ENCODE measurements at places on chromosomes 6 and 20.

DNA sequence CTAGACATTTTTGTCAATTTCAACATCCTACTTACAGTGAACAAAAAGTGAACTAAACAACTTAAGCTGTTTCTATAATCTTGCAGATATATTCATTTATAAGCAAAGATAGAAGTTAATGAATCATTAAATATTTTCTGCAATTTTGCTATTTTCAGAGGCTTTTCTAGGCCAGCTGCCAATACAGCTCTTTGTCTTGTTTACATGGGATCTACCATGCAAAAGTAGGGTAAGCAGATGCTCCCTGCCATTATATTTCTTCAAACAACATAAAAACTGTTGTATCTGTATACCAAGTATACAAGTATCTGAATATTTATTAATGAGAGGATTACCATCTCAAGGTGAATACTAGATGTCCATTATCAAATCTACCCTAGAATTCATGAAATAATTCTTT is 15.4 kb downstream of the PNISR start:
- no peak for DNase-seq

GRCh38 chr20:54051068-54051467 is 19.3 kb downstream of the BCAS1 start:
- DNase-seq = no peak

DNA sequence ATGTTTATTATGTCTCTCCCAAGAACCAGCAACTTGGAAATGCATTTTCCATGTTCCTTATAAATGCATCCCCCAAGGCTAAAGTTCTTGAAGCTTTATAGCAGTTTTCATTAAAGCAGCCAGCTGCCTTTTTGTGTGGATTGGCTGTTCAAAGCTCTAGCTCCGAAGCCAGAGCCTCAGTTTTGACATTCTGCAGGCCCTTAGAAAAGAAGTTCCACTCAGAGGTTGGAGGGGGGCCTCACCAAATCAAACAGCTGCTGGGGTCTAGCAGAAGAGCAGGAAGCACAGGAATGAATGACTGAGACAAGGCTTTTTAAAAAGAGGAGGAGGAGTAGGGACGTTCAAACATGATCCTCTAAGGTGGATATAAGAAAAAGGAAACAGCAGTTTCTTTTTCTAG is 4.2 kb upstream of the POU3F2 start:
- DNase-seq = no peak

DNA sequence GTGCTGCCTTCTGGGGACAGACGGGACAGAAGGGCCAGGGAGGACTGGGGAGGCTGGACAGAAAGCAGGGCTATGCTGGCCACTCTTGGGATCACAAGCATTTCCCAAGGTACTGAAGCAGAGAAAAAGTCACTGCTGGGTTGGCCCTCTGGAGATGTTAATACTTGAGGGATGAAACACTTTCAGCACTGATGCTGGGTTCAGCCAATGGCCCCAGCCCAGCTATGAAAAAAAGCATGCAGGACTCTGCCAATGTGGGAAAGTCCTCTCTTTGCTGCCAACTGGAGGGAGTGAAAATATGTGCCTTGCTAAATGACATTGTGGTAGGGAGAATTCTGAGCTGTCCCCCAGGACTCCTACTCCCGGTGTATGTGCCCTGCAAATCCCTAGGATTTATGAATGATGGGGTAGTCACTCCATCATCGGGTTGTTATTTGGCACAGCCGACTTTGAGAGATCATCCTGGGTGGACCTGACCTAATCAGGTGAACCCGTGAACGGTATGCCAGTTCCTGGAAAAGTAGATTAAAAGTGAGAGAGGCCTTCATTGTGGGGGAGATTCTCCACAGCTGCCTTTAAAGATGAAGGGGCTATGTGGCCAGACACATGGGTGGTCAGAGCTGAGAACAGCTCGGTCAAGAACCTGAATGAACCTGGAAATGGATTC is 119.9 kb upstream of the TRAF3IP2 start:
- DNase-seq = no peak

GRCh38 chr20:49346682-49347081 is 68.8 kb upstream of the ZNFX1 start:
- no peak for DNase-seq

- DNase-seq = peak; percentile 80
These were observed 22.7 kb upstream of the RNF24 start for GRCh38 chr20:4038047-4038459.

- DNase-seq = no peak
These were observed 33.9 kb downstream of the HLA-A start for GRCh38 chr6:29976253-29976587.

DNA sequence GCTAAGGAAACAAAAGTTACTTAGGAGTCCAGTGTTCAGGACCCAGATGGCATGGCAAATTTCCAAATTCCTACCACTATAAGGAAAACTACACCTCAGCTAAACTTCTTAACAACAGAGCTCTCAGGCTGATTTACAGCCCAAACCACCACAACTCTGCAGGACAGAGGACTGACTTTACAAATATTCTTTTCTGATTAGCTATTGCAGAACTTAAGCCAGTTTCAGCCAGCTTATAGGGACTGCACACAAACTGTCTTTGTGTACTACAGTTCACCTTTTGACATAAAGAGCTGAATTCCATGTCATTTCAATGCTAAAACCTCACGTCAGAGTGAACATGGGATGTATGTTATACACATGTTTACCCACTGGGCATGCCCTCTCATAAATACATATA is 305.4 kb downstream of the KHDRBS2 start:
- DNase-seq = no peak

DNA sequence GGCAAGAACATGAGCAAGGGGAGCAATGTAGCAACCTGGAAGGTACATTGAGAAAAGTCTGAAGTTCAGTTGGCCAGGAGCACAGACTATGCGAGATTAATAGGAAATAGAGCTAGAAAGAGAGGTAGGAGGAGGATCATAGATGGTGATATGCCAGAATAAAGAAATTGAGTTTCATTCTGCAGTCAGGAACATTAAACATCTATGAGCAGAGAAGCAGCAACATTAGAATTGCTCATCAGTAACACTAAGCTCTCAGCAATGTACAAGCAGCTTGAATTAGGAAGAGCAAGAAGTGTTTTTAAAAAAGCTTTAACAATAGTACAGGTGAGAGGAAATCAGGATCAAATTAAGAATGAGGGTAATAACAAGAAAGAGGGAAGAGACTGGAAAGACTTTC is 467.9 kb downstream of the PHF3 start:
- DNase-seq = no peak

Measured in SJCRH30 (cell line).